Endothelial cell (in vitro differentiated cells): ENCODE measurements at places on chromosomes 5 and 9.

DNA sequence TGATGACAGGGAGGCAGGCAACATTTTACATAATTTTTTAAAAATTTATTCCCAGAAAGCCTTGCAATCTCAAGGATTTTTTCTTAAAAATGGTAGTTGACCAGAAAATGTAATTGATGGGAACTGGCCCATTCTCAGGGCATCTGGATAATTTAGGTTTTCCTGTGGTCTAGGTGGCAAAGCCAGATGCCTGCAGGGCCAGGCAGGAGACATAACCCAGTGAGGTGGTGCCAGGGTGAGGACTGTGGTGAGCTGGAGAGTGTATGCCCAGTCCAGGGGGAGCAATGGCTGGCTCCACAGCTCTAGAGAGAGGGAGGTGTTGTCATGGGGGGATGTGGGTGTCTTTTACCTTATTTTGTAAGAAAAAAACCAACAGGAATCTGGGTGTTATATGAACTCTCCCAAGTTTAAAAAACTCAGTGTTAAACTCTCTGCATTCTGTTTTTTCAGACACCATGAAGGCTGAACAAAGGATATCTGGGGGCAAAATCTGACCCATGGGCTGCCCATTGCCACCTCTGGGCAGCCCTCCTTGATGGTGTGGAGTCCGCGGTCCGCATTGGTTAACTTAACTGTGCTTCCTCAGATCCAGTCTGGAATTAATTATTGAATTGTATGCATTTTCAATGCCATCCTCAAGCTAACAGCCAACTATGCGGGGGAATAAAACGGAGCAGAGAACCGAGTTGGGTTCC is 43.9 kb downstream of the BOD1 start:
- no peak for DNase-seq

DNA sequence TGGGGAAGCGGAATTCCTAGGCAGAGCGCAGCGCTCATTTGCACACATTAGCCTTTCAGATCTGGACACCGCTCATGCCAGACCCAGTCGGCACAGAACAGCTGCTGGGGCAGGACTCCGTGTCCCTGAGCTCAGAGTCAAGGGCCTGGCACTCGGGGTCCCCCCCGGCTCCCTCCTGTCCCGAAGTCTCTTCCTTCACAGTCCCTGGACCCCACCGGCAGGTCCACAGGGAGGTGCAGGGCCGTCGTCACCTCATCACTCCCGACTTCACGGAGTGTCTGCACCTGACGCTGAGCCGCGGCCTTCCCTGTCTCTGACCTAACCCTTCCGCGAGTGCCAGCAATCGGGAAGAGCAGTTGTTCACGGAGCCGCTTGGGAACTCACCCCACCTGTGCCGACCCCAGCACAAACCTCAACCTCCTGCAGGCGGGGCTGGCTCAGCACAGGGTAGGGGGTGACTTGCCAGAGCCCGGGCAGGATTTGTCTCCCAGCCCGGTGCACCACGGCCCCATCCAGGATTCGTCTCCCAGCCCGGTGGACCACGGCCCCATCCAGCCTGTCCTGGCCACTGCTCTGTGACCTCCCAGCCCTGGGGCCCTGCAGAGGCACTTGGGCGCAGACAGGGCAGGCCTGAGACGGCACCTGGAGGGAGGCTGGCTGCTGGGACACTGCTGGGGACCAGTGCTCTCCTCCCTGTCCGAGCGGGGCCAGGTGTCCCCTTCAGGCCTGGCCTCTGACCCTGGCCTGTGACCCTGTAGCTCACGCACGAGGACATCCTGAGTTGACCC is 9.9 kb upstream of the SLC9A3 start:
- no peak for DNase-seq

DNA sequence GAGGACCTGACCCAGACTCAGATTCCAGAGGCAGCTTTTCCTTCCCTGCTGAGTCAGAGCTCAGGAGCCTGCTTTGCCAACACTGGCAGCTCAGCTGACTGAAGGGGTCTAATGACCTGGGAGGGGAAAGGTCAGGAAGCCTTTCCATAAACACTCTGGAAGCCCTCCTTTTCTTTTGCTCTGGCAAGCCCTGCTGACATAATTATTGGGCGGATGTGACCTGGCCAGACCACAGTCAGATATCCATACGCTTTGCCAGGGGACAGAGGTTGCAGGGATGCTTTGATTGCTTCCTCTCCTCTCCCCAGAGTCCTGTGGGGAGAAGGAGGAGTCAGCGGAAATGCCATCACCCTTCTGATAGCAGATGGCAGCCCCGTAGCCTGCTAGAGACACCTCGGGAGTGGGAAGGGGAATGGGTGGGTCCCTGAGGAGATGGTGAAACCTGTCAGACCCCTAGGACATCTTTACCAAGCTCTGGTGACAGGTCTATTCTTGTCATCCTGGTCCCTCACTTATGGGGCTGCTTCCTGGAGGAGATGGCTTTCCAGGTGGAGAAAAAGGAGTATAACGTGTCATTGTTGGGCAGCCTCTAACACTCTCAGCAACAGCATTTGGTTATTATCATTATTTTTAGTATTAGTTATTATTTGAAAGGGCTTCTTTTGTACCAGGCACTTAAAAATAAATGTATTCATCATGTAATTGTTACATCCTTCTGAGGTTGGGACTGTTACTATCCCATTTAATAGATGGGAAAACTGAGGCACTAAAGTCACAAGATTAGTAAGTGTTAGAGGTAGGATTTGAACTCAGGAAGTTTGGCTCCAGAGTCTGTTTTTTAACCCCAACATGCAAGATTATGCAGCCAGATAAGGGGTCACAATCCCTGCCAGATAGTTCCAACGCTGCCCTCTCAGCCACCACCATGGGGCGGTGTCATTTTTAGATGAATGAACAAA is 11.6 kb downstream of the COL27A1 start:
- no peak for DNase-seq

GRCh38 chr5:139183502-139183901 is 14.7 kb downstream of the SIL1 start:
- DNase-seq = no peak

DNA sequence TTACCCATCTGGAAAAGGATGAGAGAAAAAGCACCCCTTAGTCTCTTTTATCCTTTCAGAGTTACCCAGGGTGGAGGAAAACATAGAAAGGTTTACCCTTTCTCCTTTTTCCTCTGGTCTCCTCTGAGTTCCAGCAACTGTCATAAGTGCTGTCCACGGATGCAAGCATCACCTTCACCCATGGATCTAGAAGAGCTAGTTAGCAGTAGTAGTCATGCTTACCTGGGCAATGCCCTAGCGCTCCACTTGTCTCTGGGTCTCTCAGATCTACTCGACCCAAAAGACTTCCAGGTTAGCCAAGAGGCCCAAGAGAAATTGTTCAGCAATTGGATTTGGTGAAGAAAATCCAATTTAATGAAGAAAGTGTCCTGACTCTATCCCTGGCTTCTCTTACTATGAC is 656.2 kb upstream of the PTPRD start:
- no peak for DNase-seq

DNA sequence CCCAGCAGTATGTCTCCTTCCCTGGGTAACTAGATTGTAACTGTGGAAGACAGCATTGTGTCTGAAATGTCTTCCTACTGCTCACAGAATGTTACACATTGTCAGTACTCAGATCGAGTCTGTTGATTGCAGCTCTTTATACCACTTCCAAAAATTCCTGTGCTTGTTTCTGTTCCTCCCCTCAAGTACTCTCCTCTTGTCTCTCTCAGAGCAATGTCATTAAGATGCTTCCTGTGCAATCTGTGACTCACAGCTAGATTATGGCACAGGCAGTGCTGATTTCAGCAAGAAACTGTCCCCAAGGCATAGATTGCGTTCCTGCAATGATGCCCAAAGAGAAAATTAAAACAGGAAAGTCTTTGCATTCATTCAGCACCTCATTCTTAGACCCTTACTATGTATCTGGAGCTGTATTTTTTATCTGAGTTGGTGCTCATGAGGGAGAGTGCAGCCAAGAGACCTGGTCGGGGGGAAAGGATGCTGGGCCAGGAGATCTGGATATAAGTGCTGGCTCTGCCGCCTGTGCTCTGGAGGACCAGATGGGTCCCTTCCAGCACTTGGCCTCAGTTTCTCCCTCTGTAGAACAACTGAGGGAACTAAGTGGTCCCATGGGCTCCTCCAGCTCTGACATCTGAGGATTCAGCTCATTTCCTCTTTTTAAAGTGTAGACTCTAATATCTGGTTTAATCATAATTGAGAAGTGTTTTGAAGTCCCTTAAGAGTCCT is 40.8 kb upstream of the GNPDA1 start:
- DNase-seq = no peak

- no peak for DNase-seq
Measured at GRCh38 chr5:114060866-114061265, 301.0 kb upstream of the KCNN2 start.

DNA sequence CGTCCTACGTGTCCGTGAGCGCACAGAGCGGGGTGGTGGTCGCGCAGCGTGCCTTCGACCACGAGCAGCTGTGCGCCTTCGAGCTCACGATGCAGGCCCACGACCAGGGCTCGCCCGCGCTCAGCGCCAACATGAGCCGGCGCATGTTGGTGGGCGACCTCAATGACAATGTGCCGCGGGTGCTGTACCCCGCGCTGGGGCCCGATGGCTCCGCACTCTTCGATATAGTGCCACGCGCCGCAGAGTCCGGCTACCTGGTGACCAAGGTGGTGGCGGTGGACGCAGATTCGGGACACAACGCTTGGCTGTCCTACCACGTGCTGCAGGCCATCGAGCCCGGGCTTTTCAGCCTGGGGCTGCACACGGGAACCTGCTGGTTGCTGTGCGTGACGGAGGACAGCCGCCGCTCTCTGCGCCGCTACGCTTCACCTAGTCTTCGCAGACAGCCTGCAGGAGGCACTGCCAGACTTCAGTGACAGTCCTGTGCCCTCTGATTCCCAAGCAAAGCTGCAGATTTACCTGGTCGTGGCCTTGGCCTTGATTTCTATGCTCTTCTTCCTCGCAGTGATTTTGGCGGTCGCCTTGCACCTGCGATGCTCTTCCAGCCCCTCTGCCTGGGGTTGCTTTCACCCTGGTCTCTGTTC is 2.4 kb upstream of the PCDHGA12 start:
- DNase-seq = no peak

DNA sequence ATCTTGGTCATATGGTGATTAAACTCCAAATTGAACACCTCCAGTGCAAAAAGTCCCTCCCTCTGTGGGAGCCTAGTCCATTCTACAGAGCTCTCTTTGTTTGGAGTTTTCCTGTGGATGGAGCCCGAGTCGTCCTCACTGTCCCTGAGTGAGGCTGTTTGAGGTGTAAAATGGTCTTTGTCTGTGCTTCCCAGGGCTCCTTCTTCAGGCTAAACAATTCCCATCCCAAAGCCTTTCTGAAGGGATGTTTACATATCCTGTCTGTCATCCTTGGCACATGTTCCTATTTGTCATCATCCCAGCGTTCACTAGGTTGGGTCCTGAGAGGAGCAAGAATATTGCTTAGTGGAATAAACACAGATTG is 68.9 kb downstream of the COL27A1 start:
- DNase-seq = no peak

GRCh38 chr9:97970165-97970564 is 13.0 kb upstream of the ANP32B start:
- DNase-seq = no peak

GRCh38 chr5:151115272-151115905 is 34.6 kb upstream of the TNIP1 start:
- peak; percentile 83 for DNase-seq

- DNase-seq = no peak
Measured at GRCh38 chr5:142845402-142845921, 75.3 kb downstream of the ARHGAP26 start.

DNA sequence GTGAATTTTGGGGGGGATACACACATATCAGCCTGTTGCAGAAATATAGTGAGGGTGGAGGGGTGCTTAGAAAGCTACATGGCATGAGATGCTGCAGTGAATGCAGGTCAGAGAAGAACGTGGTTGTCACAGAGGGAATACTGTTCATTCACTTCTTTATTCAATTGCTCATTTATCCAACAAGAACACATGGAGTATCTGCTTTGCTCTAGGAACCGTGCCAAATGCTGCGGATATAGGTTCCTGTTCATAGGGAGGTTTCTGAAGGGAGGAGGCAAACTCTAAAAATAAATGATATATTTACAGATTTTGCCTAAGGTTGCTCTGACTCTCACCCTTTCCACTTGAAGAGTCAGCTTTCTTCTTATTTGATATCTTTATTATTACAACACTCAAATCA is 444.3 kb upstream of the CLINT1 start:
- DNase-seq = no peak

GRCh38 chr9:131736431-131736830 is 3.4 kb downstream of the RAPGEF1 start:
- no peak for DNase-seq

DNA sequence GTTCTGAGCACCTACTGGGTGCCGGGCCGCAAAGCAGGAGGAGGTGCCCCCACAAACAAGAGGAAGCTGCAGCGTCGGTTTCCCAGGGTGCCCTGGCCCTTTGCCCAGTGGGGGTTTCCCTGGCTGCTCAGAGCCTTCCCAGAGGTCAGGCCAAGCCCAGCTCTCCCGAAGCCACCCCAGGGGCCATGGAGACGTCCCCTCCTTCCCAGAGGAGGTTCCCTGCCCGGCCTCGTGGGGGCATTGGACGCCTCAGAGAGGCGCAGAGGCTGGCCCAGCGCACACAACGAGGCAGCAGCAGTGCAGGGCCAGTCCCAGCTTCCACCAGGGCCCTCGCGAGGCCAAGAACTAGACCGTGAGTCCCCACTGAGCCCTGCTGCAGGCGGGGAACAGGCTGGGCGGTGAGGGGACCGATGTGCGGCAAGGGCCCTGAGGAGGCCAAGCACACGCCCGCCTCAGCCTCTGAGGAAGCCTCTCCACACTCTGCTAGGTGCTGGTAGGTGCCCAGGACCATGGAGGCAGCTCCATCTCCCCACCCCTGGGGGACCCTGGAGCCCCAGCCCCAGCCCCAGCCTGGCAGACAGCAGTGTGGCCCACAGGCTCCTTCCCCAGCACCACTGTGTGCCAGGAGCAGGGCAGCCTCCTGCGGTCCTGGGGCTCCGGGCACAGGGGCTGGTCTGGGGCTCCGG is 7.0 kb downstream of the DIPK1B start:
- no peak for DNase-seq

DNA sequence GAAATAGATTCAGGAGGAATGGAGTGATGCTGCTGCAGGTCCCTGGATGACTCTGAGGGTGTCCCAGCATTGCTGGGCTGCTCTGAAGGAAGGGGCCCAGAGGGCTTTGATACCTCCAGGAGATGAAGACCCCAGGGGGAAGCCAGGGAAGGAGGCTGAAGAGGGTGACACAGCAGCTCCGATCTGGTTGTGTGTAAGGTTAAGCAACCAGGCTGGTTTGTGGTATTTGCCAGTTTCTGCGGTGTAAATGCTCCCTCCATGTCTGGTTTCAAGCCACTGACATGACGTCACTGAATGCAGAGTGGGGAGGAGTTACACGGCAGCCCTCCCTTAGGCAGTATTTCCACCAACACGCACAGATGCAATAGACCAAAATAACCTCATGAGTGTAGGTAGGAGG is 40.0 kb upstream of the ORM1 start:
- DNase-seq = no peak

DNA sequence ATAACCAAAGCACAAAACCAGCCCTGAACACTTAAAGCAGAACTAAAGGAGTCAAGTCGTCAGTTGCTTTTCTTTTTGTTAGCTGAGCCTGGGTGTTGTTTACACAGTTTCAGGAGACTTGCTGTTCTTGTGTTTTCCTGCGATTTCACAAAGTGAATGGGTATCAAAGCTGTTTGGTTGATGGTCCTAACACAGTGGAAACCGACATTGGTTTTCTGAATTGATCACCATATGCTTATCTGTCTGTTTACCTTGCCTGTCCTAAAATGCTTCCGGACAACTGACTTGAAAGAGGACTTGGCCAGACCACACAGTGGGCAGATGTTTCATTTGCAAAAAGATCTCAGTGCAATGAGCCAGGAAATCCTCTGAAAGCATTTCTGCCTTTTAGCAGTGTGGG is 676.4 kb downstream of the PRELID2 start:
- no peak for DNase-seq
